ENCODE measurements at places on chromosomes 12 and 14. TPM values are rescaled to one million over a fixed set of nuclear protein-coding genes. Genes with fewer than 3 reads are reported as not detected.

TCL1B gene
- not detected for polyA plus RNA-seq

GRCh38 chr12:125519026-125519651 lies 453.9 kb downstream of the AACS start:
- no peaks in the 10 kb centered on the region for H3K36me3 ChIP-seq
- H3K4me1 ChIP-seq: no peaks in the 10 kb centered on the region
- DNase-seq: no peak
- no peak overlapping the region for H3K4me3 ChIP-seq

DNA sequence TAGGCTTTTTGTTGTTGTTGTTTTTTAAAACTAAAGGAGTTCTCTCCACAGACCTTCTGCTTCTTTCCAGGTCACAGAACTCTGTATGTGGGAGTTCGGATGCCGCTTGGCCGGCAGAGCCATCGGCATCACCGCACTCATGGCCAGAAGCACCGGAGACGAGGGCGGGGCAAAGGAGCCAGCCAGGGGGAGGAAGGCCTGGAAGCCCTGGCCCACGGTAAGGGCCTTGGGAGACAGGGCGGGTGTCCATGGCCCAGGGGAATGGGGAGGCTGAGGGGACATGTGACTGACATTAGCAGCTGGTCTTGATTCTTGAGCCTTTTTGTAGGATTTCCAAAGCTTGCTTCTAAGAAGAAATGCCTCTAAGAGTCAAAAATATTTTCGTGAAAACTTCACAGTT lies 26.2 kb downstream of the SLC4A8 start:
- H3K4me3 ChIP-seq: no peak overlapping the region
- H3K4me1 ChIP-seq: no peaks in the 10 kb centered on the region
- no peak for DNase-seq
- H3K27me3 ChIP-seq: no peaks in the 10 kb centered on the region

DNA sequence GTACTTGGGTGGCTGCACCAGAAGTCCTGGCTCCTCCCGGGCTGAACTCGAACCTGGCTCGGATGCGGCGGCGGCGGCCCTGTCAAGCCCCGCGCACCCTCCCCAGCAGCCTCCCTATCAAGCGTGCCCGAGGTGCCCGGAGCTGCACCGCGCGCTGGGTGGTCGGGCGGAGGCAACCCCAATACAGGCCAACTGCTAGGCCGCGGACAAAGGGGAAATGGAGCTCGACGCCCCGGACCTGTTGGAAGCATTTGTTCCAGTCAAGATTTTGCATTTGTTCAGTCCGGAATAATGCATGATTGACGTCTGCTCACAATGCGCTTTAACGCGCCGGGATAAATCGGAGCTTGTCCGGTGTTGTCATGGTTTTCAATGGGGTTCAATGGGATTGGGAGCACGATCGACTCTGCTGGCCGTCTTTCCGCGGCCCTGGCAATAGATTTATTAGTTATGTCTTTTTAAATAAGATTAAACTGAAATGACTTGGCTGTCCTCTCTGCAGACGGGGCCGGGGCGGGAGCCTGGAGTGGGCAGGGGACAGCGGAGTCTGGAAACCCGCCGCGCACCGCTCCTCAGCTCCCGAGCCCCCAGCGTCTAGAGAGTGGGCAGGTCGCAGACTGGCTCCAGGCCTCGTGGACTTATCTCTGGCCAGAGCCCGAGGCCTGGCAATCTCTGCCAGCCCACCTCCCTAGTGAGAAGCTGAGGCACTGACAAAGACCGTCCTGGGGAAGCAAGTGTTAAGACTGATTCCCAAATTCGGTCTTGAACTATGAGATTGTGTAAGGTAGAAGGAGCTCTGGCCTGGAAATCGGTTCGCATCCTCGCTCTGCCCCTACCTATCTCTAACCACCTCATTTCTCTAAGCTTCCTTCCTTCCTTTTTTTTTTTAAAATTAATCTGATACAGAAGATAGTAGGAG lies 1.7 kb upstream of the NKX2-8 start:
- H3K4me1 ChIP-seq: no peaks in the 10 kb centered on the region
- no peaks in the 10 kb centered on the region for H3K36me3 ChIP-seq
- H3K27ac ChIP-seq: no peak overlapping the region
- H3K4me3 ChIP-seq: no peak overlapping the region
- H3K27me3 ChIP-seq: peaks cover 99% of the 10 kb centered on the region

- H3K27me3 ChIP-seq: peaks cover 18% of the 10 kb centered on the region
- no peak for DNase-seq
- no peaks in the 10 kb centered on the region for H3K36me3 ChIP-seq
- H3K4me1 ChIP-seq: no peaks in the 10 kb centered on the region
Measured at GRCh38 chr14:38201137-38201828, 6.4 kb upstream of the SSTR1 start.
